ENCODE measurements at places on chromosomes 7 and 10. TPM values are rescaled to one million over a fixed set of nuclear protein-coding genes. Genes with fewer than 3 reads are reported as not detected.

GRCh38 chr10:94217411-94217810 lies 145.3 kb downstream of the NOC3L start:
- H3K27ac ChIP-seq: no peak overlapping the region
- no peaks in the 10 kb centered on the region for H3K4me1 ChIP-seq
- H3K4me3 ChIP-seq: no peak overlapping the region
- H3K27me3 ChIP-seq: no peaks in the 10 kb centered on the region
- no peaks in the 10 kb centered on the region for H3K36me3 ChIP-seq

- no peak overlapping the region for H3K4me3 ChIP-seq
- no peak overlapping the region for H3K27ac ChIP-seq
- no peak for DNase-seq
- 0 out of 2 replicates have a peak, but pooled peaks cover 3% of the 10 kb centered on the region for H3K4me1 ChIP-seq
- peaks cover 29% of the 10 kb centered on the region for H3K36me3 ChIP-seq
Observed at GRCh38 chr10:93408783-93409182, 73.4 kb downstream of the MYOF start.

- H3K36me3 ChIP-seq: no peaks in the 10 kb centered on the region
- no peaks in the 10 kb centered on the region for H3K27me3 ChIP-seq
- H3K27ac ChIP-seq: no peak overlapping the region
- no peaks in the 10 kb centered on the region for H3K4me1 ChIP-seq
- H3K4me3 ChIP-seq: no peak overlapping the region
- no peak for DNase-seq
Observed at GRCh38 chr7:46658281-46658680, 737.2 kb upstream of the IGFBP3 start.

Gene OR2A7
- 0.82 TPM for total RNA-seq

GRCh38 chr10:122544493-122544892 lies 16.1 kb upstream of the DMBT1 start:
- no peak overlapping the region for H3K4me3 ChIP-seq
- no peaks in the 10 kb centered on the region for H3K4me1 ChIP-seq
- H3K36me3 ChIP-seq: no peaks in the 10 kb centered on the region
- peaks cover 6% of the 10 kb centered on the region for H3K27me3 ChIP-seq

Gene SEMA3C
- total RNA-seq: 232 TPM

- H3K27me3 ChIP-seq: no peaks in the 10 kb centered on the region
- no peak overlapping the region for H3K4me3 ChIP-seq
- H3K4me1 ChIP-seq: peaks cover 28% of the 10 kb centered on the region
- no peak for DNase-seq
Observed at GRCh38 chr10:22686347-22686746, 28.0 kb downstream of the PIP4K2A start.

Gene NKX6-2
- total RNA-seq: 1.6 TPM

Gene ZNF736
- 29.0 TPM for total RNA-seq

Gene PPP1R17
- not detected for total RNA-seq

Gene POLD2
- 195 TPM for total RNA-seq

- H3K27me3 ChIP-seq: peaks cover 6% of the 10 kb centered on the region
- no peaks in the 10 kb centered on the region for H3K4me1 ChIP-seq
- H3K4me3 ChIP-seq: peak overlapping the region; percentile 24
- no peak for DNase-seq
- no peaks in the 10 kb centered on the region for H3K36me3 ChIP-seq
Observed at GRCh38 chr7:122137251-122138077, 6.6 kb downstream of the AASS start.

Gene ADAM12
- 0.10 TPM for total RNA-seq

- no peak overlapping the region for H3K4me3 ChIP-seq
- peak overlapping the region; percentile 70 for H3K27ac ChIP-seq
- H3K27me3 ChIP-seq: no peaks in the 10 kb centered on the region
- DNase-seq: no peak
- no peaks in the 10 kb centered on the region for H3K36me3 ChIP-seq
- H3K4me1 ChIP-seq: peaks cover 27% of the 10 kb centered on the region
Observed at GRCh38 chr7:7652798-7653540, 12.4 kb downstream of the UMAD1 start.

DNA sequence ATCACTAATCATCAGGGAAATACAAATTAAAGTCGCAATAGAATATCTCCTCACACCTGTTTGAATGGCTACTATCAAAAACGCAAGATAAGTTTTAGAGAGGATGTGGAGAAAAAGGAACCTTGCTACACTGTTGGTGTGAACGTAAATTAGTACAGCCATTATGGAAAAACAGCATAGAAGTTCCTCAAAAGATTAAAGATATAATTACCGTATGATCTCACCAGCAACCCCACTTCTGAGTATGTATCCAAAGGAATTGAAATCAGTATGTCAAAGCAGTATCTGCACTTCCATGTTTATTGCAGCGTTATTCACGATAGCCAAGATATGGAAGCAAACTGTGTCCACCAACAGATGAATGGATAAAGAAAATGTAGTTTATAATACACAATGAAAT lies 164.4 kb downstream of the ZNF365 start:
- no peak overlapping the region for H3K4me3 ChIP-seq
- H3K4me1 ChIP-seq: no peaks in the 10 kb centered on the region
- DNase-seq: no peak
- no peaks in the 10 kb centered on the region for H3K36me3 ChIP-seq
- no peak overlapping the region for H3K27ac ChIP-seq
- no peaks in the 10 kb centered on the region for H3K27me3 ChIP-seq

DNA sequence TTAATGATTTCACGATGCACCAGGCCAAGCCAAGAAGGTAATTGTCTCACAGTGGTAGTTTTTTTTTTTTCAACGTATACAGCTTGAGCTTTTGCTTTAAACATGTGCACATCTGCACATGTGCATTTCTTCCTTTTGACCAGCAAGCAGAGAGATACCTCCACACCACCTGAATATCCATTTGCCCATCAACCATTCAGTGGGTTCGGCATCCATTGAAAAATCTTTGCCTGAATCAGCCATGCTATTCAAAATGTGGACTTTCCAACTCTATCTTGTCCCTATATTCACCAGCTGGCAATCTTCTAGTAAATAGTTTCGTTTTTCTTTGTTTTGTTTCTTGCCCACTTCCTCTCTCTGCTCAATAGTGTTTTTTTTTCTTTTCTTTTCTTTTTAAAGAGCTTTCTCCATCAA lies 7.7 kb upstream of the TRA2A start:
- H3K4me1 ChIP-seq: no peaks in the 10 kb centered on the region
- DNase-seq: no peak
- no peak overlapping the region for H3K4me3 ChIP-seq
- no peaks in the 10 kb centered on the region for H3K27me3 ChIP-seq
- no peaks in the 10 kb centered on the region for H3K36me3 ChIP-seq

- no peak for DNase-seq
- H3K4me3 ChIP-seq: no peak overlapping the region
- H3K4me1 ChIP-seq: no peaks in the 10 kb centered on the region
Observed at GRCh38 chr7:66768865-66769832, 28.6 kb downstream of the RABGEF1 start.

GRCh38 chr10:575402-576129 lies 113.9 kb downstream of the DIP2C start:
- no peak overlapping the region for H3K4me3 ChIP-seq
- H3K36me3 ChIP-seq: no peaks in the 10 kb centered on the region
- DNase-seq: no peak
- no peaks in the 10 kb centered on the region for H3K27me3 ChIP-seq
- H3K4me1 ChIP-seq: no peaks in the 10 kb centered on the region

DNA sequence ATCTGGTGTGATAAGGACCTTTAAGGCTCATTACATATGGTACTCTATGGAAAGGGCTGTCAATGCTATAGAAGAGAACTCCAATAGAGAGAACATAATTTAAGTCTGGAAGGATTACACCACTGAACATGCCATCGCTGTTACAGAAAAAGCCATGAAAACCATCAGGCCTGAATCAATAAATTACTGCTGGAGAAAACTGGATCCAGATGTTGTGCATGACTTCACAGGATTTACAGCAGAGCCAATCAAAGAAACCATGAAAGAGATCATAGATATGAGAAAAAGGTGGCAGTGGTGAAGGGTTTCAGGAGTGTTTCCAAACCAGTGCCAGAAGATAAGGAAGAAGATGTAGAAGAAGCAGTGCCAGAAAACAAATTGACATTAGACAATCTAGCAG lies 18.9 kb upstream of the GPR22 start:
- H3K4me3 ChIP-seq: no peak overlapping the region
- H3K27ac ChIP-seq: no peak overlapping the region
- H3K4me1 ChIP-seq: no peaks in the 10 kb centered on the region
- H3K36me3 ChIP-seq: no peaks in the 10 kb centered on the region

GRCh38 chr10:125008689-125009638 lies 67.0 kb downstream of the ZRANB1 start:
- DNase-seq: no peak
- H3K27me3 ChIP-seq: no peaks in the 10 kb centered on the region
- H3K36me3 ChIP-seq: no peaks in the 10 kb centered on the region
- no peaks in the 10 kb centered on the region for H3K4me1 ChIP-seq
- H3K27ac ChIP-seq: no peak overlapping the region

GRCh38 chr10:110751850-110752249 lies 107.7 kb downstream of the RBM20 start:
- H3K27ac ChIP-seq: no peak overlapping the region
- H3K4me1 ChIP-seq: no peaks in the 10 kb centered on the region
- no peaks in the 10 kb centered on the region for H3K36me3 ChIP-seq
- DNase-seq: no peak

All from Panc1 (cell line).